ENCODE measurements at places on chromosomes 2 and 18.

- DNase-seq, result no peak
Measured at GRCh38 chr2:214367171-214367570, 43.7 kb upstream of the VWC2L start.

- no peak for DNase-seq
Measured at GRCh38 chr2:68345129-68345875, 19.8 kb upstream of the PLEK start.

GRCh38 chr18:57691363-57691762 lies 69.7 kb upstream of the NARS1 start:
- no peak for DNase-seq

- DNase-seq, result peak; percentile 29
Measured at GRCh38 chr2:195575879-195576401, 81.1 kb upstream of the SLC39A10 start.

GRCh38 chr18:38526922-38527321 lies 961.3 kb upstream of the CELF4 start:
- DNase-seq, result no peak

- DNase-seq, result no peak
Measured at GRCh38 chr2:69083235-69083748, 70.3 kb downstream of the ANTXR1 start.

- DNase-seq, result no peak
Measured at GRCh38 chr2:136093583-136093982, 24.4 kb downstream of the CXCR4 start.

DNA sequence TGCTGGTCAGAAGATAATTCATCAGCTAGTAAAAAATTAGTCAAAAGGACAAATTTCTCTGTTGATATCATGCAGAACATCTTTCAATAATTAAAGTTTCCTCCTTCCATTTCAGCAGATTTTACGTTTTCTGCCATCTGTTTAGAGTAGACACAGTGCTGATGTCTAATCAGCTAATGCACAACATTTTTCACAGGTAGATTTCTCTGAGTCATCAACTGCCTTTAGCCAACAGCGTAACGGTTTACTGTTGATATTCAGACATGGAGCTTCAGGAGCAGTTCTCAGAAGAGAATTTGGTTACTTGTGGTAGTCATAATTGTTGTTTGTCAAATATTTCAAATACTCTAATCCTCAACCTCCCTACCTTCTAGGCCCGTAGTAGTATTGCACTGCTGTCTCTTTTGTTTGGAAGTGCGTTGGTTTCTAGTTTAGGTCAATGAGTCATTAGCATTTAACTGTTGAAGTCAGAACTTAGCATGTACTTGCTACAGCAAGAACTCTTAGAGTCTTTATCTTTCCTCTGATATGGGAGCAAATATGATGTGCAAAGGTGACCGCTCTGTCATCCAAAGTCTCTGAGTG lies 86.8 kb upstream of the TFPI start:
- DNase-seq, result no peak

DNA sequence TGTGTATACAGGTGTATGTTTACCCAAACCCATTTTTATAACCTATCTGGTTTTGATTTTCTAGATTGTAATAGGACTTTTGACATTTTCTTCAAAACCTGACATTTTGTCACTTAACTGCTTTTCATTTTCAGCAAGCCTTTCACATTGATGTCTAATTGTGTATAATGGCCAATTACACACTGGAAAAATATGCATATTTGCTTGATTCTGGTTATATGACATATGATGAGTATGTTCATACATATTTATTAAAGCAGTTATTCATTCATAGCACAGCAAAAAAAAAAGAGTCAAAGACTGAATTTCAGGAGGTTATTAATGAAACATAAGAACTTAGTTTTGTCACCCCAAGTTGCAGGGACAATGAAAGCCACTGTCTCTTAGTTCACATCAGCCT lies 307.7 kb upstream of the TNP1 start:
- no peak for DNase-seq

DNA sequence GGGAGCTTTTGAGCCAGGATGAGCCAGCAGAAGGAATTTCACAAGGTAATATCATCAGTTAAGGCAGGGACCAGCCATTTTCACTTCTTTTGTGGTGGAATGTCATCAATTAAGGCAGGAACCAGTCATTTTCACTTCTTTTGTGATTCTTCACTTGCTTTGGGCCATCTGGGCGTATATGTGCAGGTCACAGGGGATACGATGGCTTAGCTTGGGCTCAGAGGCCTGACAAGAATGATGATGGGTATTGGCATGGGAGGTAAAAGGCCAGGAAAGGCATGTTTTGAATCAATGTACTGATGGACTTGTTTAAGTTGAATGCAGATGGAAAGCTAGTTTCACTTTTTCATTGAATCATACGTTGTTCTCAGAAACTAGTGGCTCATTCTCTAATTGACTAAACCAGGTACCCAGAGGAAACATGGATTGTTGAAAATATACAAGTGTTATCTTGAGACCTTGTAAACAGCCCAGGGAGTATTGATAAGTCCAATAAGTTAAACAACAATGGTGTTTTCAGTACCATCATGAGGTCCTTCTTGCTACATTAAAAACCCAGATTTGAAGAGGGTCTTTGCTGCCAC lies 1672.5 kb upstream of the DDX18 start:
- no peak for DNase-seq

DNA sequence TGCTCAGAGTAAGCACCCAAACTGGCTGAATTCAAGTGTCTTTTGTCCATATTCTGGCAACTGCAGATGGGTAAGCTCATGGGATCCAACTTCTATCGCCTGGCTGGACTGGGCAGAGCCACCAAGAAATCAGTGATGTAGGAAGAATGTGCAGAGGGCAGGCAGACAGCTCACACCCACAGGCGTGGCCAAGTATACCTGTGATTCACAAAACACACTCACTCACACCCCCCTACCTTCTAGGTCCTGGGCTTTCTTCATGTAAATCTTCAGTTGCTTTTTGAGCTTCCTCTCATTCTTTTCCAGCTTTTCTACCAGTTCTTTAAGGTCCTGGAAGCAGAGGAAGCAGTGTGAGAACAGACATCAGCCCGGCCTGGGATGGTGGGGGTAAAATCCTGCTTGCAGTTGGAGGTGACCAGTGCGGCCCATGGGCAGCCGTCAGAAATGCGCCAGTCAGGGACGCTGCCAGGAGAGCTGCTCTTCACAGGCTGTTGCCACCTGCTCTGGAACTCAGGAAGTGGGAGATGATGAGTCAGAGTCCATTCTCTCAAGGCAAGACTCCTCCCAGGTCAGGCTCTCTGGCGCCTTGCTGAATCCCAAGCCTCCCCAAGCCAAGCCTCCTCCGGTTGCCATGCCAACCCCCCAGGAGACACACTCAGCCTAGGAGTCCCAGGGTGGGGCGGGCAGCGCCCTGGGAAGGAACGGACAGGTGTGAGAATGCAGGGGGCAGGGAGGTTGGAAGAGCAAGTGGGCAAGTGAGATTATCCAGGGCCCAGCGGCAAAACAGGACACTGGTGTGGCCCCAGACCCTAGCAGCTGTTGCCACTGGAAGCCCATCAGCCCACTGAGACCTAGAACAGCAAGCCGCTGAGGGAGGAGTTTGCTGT lies 36.2 kb upstream of the ACAA2 start:
- DNase-seq, result no peak

DNA sequence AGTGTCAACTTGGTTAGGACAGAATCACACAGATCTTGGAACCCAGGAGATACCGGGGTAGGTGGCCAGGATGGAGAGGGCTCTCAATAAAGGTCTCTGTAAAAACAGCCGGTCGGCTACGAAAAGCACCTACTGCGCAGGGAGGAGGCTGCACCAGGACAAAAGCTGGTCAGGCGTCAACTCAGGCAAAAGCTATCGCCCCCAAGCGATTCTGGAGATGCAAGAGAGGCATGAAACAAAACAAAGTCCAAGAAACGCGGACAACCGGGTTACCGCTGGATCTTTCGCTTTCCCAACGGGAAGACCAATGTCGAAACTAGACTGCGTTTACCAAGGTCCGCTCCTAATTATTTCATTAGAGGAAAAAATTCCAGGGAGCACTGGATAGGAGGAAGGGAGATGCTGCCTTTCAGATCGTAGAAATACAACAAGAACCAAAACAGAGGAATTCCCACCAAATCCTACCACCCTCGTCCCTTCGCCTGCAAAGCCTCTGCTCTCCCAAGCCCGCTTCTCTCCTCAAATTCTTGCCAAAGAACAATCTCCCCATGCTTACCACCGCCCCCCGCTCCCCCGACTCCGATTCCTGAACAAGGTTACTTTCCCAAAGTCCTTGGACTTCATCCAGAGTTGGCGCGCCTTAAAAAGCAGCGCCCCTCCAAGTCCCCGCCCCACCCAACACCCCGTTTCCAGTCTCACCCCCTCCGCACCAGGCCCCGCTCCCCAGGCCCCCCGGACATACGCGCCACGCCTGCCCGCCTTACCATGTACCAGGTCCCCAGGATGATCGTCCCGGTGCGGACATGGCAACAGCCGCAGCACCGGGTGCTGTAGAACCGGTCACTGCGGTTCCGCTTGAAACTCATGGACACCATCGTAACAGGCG lies 539 bp downstream of the LAPTM4A start:
- DNase-seq, result peak; percentile 69

- peak; percentile 79 for DNase-seq
Measured at GRCh38 chr2:86632672-86633071, 9.0 kb upstream of the RNF103 start.

GRCh38 chr2:96869822-96870625 lies at the start of gene SEMA4C:
Gene SEMA4C (minus strand): TSS chr2:96870080. CDS start chr2:96867886, 2,194 bp downstream.
- peak; percentile 48 for DNase-seq

DNA sequence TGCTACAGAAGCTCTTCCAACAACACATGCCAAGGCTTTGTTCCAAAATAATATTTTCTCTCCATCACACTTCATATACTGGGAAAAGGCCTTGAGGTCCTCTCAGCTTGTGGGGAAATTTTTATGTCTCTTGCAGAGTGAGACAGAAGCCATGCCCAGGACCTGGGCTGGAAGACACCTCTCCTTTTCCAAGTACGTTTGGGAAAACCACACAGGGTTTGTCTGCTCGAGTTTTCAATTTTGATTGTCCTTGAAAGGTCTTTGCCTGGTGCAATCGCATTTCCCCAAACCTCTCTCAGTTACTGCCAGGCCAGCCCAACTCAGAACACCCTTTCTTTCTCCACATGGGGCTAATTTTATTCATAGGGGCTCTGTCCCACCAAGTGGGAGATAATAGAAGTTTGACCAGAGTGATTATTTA lies 272.2 kb downstream of the OSR1 start:
- DNase-seq, result no peak

DNA sequence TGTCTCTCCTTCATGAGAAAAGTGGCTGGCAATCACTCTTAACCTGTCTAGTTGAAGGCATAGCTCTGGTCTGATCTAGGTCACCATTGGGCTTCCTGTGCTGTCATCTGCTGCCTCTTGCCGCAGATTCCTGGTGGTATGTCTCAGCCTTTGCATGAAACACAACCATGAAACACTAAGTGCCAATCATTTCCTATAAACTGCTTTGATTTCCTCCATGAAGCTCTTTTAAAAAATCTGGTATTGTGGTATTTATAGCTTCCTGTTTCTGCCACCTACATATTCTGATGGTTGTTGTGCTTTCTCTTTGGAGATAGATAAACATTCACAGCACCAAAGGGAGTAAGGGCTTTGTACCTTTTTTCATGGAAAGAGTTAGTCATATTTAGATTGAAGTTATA lies 120.0 kb upstream of the EPC2 start:
- DNase-seq, result no peak

GRCh38 chr2:98577313-98577712 lies 31.0 kb downstream of the COA5 start:
- no peak for DNase-seq

- no peak for DNase-seq
Measured at GRCh38 chr2:130835766-130836015, 1.0 kb upstream of the ARHGEF4 start.

DNA sequence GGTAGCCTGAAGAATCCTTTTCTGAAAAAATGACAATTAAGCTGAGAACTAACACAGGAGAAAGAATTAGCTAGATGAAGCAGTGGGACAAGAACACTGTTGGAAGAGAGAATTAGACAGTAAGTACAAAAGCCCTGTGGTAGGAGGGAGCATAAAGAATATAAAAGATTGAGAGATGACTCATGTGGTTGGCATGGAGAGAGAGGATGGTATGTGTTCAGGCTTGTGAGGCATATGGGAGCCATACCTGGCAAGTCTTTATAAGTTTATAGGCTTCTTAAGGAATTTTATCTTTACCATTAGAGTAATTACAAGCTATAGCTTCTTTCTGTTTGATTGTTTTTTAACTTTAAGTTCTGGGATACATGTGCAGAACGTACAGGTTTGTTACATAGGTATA lies 325.0 kb downstream of the ARL6IP6 start:
- no peak for DNase-seq

DNA sequence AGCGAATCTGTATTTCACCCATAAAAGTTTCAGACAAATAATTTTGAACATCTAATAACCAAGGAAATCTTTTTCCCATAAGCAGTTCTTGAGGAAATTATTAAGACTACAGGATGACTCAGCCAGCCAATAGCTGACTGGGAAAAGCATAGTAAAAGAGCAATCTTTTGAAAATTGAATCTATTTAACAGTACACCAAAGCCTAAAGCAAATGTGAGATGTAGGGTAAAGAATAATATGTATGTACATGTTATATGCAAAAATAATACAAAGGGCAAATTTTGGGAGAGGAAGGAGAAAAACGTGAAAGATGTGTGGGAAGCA lies 12.6 kb upstream of the KDSR start:
- DNase-seq, result no peak

GRCh38 chr18:34592961-34593382 lies 117.1 kb upstream of the DTNA start:
- DNase-seq, result no peak

DNA sequence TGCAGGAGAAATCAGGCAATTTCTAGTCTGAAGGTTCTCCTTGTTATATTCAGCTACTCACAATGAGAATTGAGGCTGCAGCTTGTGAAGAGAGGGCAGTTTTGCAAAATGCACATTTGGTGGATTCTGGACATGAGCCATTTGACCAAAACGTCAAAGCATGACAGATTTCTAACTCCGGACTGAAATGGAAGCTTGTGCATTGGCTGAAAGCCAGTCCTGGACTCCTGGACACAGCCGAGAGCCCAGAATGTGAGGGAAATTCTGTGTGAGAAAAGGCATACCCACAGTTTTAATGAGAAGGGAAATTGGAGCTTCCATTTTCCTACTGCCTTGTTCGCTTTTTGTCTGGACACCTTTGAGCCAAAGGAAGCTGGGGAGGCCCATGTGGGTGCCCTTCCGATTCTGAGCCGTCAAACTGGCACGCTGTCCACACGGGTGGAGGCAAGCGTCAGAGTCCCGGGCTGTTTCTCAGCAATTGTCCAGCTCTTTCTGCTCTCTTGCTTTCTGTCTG lies 23.7 kb upstream of the ROCK2 start:
- no peak for DNase-seq

DNA sequence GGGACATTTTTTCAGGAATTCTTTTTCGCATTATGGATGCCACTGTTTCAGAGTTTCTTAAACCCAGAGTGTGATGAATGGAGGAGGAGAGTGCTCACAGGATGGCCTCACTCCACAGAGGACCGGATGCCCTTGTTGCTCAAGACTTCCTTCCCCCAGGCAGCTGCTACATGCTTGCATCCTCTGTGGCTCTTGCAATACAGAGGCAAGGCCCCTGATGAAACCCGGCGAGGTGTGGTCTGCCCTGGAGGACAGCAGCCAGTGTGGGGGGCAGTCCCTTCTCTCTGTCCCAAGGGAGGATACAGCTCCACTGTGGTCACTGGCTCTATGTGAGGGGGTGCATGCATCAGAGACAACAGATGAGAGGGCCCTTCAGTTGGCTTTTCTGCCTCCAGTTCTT lies 109.6 kb downstream of the SH3RF3 start:
- no peak for DNase-seq

GRCh38 chr2:148259674-148260073 lies 238.8 kb downstream of the MBD5 start:
- DNase-seq, result peak; percentile 15

Measured in T47D (cell line).